T-cell (primary cell): ENCODE measurements at places on chromosomes 3 and 15.

DNA sequence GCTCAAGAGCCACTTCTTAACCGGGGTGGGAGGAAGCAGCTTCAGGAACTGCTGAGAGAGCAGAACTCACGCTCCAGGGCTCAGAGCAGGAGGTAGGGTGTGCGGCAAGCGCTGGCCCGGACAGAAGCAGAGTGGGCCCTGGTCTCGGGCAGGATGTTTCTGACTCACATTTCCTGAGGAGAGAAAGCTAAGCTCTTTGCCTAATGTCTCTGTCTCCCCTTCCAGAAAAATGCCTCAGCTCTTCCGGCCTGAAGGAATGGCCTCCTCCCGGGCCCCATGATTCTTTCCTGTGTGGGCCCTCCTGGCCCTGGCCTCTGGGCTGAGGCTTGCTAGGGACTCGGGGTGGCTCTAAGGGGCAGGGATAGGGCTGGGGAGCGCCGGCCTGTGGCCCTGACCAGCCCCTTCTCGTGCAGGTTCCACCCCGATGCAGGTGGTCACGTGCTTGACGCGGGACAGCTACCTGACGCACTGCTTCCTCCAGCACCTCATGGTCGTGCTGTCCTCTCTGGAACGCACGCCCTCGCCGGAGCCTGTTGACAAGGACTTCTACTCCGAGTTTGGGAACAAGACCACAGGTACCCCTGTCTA is 4.1 kb upstream of the STAB1 start:
- DNase-seq: no peak

GRCh38 chr3:126201168-126201567 is 20.8 kb upstream of the ALDH1L1 start:
- no peak for DNase-seq

DNA sequence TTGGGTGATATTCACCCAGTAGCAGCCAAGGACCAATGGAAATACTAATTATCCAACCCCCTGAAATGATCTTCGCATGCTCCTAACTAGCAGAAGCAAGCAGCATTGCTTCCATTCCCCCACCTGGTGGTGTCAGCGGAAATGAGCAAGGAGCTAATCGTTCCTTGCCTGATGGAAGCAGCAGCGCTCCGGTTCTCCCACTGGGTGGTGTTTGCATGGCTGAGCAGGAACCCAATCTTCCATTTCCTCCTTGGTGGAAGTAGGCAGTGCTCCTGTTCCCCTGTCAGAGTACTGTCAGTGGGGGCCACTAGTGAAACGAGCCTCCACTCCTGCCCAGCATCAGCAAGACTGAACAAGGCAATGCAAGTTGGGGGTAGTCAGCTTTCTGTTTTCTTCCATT is 311.5 kb downstream of the CACNA2D3 start:
- no peak for DNase-seq

DNA sequence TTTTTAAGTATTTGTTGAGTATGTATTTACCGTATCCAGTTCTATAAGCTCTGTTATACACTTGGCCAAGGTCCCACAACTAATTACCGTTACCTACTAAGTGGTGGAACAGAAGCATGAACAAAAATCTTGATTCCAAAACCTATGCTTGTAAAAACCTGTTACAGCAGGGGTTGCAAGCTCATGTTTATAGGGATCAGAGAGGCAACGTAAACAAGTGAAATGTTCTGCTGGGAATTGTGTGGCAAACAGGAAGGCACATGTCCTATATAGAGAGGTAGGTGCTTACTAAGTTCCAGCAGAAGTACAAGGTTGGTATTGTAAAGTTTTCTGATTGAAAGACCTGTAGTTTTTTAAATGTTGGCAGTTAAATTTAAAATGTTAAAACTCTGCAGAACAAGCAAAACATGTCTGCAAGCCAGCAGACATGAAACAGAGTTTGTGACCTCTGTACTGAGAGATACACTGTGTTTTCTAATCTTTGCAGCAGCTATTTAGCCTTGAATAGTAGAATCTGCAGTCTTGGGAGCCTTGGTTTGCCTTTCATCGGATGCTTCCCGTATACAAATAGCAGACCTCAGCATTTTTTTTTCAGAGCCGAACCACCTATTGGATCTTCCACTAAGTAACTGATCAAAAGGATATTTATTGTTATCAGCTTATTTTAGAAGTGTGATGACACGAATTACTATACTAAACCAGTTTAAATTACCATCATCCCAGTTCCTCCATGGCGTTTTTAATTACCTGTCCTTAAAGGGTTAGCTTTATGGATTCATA is 11.4 kb downstream of the IREB2 start:
- no peak for DNase-seq

- no peak for DNase-seq
Measured at GRCh38 chr15:101639667-101640066, 12.5 kb downstream of the TM2D3 start.

DNA sequence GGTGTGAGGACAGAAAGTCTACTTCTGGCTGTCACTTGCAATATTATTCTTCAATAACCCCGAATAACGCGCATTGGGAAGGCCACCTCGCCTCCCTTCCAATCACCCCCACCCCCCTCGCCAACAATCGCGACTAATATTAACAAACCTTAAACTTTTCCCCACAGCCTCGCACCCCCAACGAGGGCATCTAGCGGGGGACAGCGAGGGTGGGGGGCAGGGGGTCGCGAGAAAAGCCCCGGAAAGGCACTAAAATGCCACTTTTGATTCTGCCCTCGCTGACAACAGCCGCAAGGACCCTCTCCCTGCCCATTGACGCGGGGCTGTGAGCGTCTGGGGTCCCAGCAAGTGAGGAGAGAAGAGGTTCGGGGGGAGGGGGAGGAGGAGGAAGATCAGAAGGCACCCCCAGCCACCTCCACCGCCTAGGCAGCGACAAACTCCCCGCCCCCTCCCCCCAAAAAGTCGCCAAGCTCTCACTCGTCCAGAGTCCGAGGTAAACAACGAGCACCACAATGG is 868 bp downstream of the SATB1 start:
- DNase-seq: no peak
